ENCODE measurements at places on chromosomes 4 and X.

DNA sequence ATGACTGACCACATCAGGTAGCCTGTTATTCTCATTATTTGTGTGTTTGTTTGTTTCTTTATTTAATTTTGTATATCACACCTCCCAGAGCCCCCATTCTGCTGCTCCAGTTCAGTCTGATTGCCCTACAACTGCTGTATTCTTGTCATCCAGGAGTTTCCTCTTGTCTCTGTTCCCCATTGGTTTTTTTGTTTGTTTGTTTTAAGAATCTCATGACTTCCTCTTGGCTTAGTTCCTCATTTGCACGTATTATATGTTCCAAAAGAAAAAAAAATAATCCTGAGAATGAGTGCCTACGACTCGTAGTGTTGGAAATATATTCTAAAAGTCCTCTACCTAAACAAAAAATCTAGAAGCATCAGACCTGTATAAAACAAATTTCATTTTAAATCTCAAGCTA lies 142.3 kb upstream of the SLIT2 start:
- DNase-seq, result peak; percentile 60

- no peak for DNase-seq
Measured at GRCh38 chr4:121741751-121742150, 23.2 kb downstream of the SMIM43 start.

DNA sequence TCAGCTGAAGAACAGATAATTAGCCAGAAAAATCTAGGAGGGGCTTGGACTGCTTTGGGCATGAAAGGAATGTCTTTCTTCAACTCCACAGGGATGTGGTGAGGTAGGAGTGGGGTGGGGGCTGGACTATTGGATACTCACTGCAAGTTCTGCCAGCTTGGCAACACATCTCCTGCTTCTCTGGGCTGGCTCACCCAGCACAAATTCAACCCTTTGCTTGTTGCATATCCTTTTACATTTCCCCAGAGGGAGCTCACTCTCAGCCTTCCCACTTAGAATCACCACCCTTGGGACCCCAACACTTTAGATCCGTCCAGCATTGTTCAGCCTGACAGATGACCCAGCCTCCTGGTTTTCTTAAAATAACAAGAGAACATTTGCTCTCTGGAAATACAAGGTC lies 120.6 kb downstream of the KDR start:
- DNase-seq, result no peak

GRCh38 chrX:77493677-77494553 lies 46.7 kb downstream of the FGF16 start:
- no peak for DNase-seq

DNA sequence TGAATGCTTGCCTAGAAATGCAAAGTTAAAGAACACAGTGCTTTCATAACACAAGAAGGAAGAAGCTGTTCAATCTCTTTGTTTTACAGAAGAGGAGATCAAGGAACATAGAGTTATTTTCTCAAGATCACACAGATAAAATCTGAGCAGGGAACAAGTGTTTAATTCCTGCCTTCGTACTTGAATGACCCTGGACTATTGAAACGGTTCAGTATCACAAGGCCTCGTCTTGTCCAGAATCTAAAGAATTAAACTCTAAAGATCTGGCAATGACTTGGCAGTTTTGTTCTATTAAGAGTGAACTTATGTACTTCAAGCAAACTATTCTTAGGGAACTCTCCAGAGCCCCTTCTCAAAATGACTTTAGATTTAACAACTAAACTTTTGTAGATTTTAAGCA lies 97.7 kb downstream of the ANXA5 start:
- no peak for DNase-seq

DNA sequence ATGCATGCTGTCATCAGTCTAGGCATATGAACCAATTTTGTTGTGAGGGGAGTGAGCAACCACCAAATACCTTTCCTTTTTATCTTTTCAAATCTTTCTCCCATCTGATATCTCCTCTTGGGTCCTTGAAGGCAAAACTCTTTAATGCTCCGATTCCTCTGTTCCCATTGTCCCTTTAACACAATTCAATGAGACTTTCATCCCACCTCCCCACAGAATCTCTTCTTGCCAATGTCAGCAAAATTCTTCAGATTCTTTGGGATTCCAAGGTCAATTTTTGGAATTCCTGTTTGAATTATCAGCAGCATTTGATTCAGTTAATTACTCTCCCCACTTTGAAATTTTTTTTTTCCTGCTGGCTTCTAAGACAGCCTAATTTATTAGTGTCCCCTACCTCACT lies 232.7 kb downstream of the COX7B2 start:
- DNase-seq, result no peak

DNA sequence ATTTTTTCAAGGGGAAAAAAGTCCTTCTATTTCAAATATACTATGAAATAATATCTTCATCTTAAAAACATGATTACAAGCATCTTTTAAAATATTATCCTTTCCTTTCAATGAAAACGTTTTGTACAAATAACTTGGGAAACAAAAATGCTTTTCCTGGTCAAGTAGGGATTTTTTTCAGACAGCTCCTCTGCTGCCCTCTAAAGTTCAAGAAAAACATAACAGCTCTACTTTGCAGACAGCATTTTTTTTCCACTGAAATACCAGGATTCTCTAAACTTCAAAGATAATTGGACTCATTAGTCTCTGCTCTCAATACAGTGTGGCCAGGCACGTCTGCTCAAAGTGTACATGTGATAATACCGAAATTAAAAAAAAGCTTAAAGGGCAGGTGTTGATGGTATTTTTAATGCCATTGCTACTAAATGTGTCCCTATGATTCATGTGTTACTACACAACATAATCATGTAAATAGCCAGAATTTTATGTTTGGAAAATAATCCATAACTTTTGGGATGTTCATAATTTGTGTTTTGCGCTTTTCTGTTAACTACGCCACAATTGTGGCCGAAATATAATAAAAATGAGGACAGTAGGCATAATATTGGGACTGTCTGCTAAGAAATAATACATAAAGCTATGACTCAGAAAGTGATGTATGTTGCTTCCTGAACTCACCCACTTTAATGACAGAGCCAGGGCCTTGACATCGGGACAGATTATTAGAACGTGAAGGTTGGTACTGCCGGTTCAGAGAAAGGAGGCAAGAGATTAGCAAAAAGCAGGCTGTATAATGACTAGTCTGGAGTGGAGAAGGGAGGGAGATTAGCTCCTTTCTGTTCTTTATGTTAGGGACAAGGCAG lies 478.9 kb downstream of the KCNIP4 start:
- peak; percentile 32 for DNase-seq

GRCh38 chrX:112067601-112068000 lies 15.0 kb downstream of the TRPC5 start:
- DNase-seq, result no peak

DNA sequence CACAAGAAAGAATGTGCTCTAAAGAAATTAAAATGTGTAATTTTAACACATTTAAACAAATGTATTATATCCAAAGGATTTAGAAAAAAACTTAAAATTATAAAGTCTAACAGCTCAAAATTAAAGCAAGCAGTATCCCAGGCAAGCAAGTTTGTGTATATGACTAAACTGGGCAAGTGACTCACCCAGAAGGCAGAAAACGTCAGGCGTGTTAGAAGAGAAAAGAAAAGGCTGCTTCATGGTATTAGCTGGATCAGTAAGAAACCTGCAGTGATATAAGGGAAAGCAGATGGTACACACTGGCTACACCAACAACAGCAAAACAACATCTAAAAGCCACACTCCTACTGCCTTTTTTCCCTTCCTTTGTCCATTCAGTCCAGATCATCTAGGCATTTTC lies 250.6 kb upstream of the NDST3 start:
- no peak for DNase-seq

GRCh38 chrX:81662381-81662780 lies 460.5 kb downstream of the SH3BGRL start:
- DNase-seq, result no peak

GRCh38 chrX:9183481-9183880 lies 149.6 kb upstream of the FAM9B start:
- DNase-seq, result no peak

- DNase-seq, result no peak
Measured at GRCh38 chrX:80766916-80767315, 42.8 kb downstream of the BRWD3 start.

GRCh38 chrX:76555816-76556215 lies 128.3 kb downstream of the MAGEE1 start:
- peak; percentile 75 for DNase-seq

GRCh38 chrX:124010157-124010556 lies 48.7 kb downstream of the STAG2 start:
- no peak for DNase-seq

- no peak for DNase-seq
Measured at GRCh38 chr4:27233531-27233930, 372.9 kb downstream of the STIM2 start.

DNA sequence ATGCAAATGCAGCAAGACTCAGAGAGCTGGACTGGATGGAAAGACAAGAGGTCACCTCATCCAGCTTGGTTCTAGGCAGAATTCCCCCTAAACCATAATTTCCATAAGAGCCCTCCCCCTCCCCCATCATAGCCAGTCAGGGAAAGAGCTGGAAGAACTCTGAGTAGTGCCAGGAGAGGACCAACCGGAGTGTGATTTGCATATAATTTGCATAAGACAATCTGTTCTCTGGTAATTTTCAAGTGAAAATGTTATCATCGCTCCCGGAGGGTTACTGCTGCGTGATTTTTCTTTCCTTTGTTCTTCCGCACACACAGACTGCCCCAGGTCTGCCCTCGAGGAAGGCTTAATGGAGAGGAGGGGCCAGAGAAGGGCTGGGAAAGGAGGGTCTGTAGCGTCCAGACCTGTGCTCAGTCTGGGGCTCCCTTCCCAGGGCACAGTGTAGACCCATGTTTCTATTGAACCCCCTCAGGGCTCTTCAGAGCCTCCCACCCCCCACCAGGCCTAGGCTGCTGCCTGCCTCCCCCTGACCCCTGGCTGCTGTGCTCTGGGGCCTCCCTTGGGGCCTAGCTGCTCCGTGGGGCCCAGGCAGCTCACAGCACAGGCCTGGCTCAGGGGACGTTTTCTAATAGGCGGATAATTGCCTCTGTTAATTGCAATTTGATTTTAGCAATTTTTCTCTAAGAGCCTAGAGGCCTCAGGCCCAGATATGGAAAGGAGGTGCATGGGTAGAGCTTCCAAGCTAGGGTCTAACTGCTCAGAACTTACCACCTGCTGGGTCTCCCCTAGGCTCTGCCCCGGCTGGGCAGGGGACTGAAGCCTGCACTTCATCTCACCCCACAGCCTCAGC lies 90.4 kb upstream of the PJA1 start:
- no peak for DNase-seq

- no peak for DNase-seq
Measured at GRCh38 chr4:172822331-172822730, 346.3 kb upstream of the GALNT7 start.

DNA sequence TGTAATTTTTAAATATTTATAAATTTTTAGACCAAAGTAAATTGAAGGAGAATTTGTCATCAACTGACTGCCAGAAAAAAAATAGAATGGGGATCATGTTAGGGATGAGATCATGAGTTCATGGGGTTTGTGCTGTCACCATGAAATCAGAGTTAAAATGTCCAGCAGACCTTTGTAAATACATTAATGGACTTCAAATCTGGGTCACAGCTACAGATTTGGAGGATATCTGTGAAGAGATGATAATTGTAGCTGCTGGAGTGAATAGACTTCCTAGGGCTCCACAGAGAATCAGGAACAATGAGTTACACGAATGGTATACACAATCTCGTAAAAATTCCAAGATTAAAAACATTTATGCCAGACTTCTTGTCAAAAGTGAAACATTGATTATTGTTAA lies 6.6 kb downstream of the FSTL5 start:
- no peak for DNase-seq

GRCh38 chr4:165464813-165465381 lies 86.1 kb downstream of the CPE start:
- peak; percentile 74 for DNase-seq

DNA sequence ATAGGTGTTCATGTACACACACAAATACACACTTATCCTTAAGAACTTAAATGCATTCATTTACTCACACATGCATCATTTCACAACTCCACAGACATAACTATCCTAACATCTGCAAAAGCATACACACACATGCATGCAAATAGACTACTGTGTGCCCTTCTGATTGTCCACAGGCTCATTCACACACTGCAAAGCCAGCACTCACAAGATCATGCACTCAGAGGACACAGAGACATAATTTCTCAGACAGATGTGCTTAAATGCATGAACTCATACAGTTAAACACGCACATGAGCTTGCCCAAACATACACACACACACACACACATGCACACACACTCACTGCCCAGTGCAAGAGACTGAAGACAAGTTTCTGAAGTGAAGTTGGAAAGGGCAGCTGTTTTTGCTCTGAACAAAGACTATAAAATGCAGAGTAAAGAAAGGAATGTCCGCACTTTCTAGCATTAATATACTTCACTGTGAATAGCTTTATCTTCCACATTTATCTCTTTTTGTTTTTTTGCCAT lies 1018.0 kb upstream of the HS3ST1 start:
- DNase-seq, result no peak

GRCh38 chrX:68498044-68498507 lies 775 bp upstream of the YIPF6 start:
- no peak for DNase-seq

- no peak for DNase-seq
Measured at GRCh38 chrX:16966752-16967448, 20.4 kb downstream of the REPS2 start.

DNA sequence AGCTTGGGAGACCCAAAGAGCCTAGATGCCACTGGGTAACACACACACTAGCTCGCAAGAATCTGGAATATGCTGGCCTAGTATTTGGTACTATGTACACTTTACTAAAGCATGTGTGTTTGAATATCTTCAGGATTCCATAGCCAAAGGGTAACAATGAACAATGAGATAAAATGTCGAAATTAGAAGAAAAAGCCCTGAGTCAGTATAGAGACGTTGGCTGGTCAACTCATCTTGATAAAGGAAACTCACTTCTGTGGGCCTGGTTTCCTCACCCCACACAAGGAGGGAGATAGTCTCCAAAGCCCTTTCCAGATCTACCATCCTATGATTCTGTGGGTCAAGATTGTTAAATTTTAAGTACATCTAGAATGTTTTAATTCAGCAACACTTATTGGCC lies 6.9 kb downstream of the ZDHHC9 start:
- peak; percentile 46 for DNase-seq

DNA sequence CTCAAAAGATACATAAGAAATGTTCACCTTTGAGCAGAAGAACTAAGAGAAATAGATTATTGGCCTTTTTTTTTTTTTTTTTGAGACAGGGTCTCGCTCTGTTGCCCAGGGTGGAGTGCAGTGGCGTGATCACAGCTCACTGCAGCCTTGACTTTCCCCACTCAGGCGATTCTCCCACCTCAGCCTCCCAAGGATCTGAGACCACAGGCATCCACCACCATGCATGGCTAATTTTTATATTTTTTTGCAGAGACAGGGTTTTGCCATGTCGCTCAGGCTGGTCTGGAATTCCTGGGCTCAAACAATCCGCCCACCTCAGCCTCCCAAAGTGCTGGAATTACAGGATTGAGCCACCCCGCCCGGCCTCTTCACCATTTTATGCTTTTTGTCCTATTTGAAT lies 2.9 kb upstream of the TLR6 start:
- DNase-seq, result no peak
